ENCODE measurements at places on chromosomes 12 and 14.

GRCh38 chr12:31387466-31387865, 61.5 kb upstream of the SINHCAF start:
- DNase-seq, result no peak

DNA sequence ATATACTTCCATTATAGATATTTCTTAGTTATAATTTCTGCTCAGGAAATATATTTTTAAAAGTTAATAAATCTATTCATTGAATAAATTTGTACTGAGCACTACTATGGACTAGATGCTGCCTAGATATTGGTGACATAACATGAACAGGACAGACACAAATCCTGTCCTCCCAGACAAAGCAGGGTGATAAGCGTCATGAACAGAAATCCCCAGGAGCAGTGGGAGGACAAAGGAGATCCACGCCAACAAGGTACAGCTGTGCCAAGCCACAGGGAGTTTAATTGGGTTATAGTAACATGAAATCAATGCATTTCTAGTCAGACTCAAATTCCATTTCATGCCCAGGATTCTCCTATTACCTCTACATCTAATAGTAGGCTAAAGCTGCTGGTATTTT, 171.8 kb upstream of the CPNE8 start:
- no peak for DNase-seq

GRCh38 chr12:53602176-53602864, 23.9 kb downstream of the ATF7 start:
- no peak for DNase-seq

DNA sequence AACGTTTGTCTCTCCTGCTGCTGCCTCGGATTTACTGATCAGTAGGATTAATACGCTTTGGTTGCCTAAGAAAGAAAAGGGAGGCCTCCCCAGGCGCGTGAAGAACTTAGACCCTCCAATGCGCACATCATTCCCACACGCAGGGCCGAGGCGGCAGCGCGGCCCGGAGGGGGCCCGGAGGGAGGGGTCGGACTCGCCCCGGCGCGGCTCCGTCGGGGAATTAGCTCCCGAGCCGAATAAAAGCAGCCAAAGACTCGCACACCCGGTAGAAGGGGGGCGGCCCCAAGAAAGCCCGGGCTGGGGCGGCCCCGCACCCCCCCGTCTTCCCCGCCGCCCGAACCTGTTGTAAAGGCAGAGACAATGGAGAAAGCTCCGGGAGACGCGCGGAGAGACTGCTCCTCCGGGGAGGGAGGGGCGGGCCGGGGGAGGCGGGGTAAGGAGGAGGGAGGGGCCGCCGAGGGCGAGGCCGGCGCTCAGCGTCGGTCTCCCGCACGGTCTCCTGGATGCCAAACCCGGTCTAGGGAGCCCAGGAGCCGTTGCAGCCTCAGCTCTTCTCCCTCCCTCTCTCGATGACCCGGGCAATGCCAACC, at the start of gene NELL2:
NELL2 (minus strand) TSS at position 362 of the 590 bp plus-strand sequence. CDS start 446 bp downstream, outside the sequence.
- peak; percentile 11 for DNase-seq

- no peak for DNase-seq
Measured at GRCh38 chr12:80777587-80777986, 60.9 kb downstream of the MYF5 start.

DNA sequence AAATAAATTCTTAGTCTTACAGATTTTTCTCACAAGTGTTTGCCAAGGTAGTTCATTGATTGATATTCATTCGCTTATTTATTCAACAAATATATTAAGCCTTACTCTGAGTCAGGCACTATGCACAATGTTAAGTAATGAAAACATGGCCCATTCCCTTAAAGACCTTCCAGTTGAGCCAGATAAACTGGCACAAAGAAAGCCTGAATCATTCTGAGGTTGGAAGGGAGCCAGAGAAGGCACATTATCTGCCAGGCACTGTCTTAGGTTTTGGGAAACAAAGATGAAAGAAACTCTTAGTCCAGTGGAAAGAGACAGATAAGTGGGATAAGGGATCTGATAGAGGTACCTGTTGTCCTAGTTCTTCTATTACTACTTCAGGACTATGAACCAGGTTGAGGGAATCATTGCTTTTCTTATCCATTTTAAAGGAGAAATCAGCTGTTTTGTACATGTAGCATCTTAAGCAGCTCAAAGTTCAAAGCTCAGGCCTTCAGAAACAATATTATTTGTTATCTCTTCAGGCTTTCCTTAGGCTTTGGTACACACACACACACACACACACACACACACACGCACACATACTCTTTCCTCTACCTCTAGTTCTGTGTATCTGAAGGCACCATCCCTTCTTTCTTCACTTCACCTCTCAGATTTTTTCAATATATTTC, 27.0 kb downstream of the PDE6H start:
- peak; percentile 34 for DNase-seq

GRCh38 chr14:21308479-21309237, 28.8 kb downstream of the RPGRIP1 start:
- DNase-seq, result peak; percentile 83

DNA sequence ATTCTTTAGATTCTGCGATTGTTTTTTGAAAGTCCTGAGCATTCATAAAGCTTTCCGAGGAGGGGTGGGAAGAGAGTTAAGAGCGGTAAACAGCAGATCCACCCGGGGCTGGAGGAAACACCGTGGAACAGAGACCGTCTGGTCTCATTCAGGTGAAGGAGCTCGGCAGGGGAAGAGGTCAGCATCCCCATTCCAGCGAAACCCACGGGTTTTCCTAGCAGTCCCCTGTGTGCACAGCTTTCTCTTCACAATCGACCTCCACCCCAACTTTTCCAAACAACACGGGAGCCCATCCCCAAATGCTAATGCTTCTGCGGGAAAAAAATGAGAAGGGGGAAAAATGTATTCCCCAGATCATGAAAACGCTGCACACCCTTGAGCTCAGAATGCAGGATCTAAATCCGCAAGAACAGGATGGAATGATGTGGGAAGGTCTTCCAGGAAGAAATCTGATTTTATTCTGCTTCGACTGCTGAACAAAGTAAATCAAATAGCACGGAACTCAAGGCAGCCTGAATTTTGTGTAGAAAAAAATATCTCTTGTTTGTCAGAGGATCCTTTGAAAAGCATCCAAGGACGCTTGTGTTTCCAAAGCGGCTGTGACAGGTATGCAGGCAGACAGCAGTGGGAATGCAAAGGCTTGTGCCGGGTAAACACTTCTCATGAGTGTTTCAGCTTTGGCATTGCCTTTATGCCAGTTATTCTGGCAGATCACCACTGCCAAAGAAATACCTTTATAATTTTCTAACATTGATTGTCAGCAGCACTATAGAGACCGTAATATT, 128.8 kb downstream of the NDUFA12 start:
- peak; percentile 4 for DNase-seq

GRCh38 chr14:68285421-68286179, 466.0 kb downstream of the RAD51B start:
- peak; percentile 90 for DNase-seq

All from common myeloid progenitor, CD34-positive (primary cell).